NCI-H1930 (cell line): ENCODE measurements at places on chromosomes 16 and 17.

GRCh38 chr17:49519781-49520180, 24.7 kb downstream of the NGFR start:
- no peak for DNase-seq

DNA sequence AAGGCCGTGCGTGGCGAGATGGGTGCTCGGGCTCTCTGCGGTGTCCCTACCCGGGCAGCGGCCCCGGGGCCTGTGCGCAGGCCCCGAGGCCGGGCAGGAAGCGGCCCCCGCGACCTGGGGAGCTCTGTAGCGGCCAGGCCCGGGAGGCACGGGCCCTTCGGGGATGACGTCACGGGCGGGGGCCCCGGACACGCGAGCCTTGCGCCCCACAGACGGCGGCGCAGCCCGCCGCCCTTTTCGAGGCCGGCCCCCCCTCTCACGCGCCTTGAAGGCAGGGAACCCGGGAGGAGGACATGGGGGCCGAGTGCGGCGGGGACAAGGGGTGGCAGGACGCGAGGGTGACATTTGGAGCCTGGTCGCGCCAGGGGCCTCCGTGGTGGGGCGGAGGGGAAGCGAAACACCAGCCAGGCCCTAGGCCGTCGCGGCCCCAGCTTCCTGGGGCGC, 1.1 kb downstream of the RAI1 start:
- DNase-seq, result no peak

GRCh38 chr16:3830625-3831254, 49.8 kb downstream of the CREBBP start:
- DNase-seq, result no peak

DNA sequence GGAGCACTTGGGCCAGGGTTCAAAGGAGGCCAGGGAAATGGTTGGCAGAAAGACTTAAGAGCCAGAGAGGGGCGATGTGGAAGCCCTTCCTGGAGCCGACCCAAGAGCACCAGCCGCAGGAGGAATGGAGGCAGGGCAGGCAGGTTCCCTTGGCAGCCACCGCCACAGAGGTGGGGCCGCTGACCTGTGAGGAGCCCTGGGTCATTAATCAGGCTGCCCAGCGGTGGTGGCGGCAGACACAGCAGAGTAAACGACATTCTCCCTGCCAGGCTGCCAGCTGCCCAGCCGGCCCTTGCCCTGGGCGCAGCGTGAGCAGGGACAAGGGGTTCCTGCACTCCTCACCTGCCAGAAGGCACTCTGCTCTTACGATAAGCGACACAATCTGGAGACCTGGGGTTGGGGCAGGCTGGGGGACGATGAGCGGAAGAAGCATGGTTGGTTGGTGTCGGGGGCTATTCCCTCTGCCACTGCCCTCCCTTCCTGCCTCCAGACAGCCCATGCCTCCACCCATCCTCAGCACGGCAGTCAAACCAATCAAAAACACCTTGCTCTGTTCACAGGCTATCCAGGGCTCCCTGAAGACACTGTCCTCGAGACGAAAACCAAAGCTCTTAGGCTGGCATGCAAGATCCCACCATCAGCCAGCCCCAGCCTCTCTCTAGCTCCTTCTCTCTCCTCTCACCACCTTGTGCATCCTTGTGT, 40.9 kb downstream of the PLXDC1 start:
- no peak for DNase-seq

DNA sequence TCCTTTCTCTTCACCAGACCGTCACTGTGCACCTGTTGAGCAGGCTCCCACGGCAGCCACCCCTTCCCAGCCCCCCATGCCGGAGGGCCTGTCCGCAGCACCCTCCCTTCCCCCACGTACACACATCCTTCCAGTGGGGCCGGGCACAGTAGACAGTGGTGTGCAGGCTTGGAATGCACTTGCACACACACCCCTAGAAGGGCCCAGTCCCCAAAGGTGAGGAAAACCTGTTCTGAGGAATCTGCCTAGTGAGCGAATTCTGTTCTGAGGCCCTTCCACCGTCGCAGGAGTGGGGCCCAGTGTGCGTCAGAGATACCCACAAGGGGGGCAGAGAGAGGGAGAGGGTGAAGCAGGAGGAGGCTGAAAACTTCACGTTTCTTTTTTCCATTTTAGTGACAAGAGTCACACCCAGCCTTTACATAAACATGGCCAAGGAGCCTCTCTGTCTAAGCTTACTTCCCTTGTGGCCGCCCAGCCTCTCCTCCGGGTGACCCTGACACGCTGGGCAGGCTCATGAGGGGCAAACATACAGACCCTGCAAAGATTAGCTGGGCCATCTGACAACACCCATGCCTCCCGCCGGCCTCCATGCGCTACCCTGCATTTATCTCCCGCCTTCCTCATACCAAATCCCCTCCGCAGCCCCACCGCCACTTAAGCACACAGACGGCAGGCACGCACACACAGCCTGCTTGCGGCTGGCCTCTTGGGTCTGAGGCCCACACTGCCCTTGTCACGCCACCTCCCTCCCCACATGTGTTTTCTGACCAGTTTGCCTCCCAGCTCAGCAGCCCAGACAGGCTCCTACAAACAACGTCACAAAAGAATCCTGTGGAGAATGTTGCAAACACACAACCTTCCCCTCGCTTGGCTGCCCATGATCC, 1.8 kb downstream of the ZBTB4 start:
- no peak for DNase-seq

GRCh38 chr17:19418251-19418992, 7.4 kb downstream of the RNF112 start:
- no peak for DNase-seq

DNA sequence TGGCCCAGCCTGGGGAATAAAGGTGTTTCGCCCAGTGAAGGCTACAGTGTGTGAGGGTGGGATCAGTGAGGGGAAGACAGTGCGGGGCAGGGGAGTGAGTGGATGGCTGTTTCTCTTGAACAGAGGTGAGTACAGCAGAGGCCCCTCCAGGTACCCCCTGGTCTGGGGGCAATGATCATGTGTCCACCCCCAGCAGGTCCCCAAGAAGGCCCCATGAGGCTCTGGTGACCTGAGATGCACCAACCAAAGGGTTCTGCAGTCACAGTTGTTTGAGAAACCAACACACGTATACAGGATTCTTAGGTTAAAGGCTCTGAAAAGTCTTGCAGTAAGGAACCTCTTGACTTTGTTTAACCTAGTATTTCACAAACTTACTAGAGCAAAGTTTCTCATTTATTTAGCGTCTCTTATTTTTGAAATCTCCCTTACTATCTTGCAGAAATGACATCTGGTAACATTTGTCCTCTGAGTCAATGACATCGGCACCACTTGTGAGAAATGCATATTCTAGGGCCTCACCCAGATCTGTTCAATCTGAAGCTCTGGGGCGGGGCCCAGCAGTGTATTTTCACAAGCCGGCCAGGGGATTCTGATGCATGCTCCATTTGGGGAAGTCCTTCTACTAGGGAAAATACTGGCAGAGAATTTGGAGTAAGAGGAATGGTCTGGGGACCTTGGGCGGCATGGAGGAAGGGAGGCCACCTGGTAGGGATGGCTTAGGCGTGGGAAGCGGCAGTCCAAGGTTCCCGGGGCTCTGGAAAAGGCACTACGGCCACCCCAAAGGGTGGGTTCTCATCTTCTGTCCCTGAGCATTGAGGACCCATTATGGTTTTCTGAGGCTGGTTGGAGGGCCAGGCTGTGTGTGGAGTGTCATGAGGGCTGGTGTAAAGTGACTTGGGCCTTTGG, 217.3 kb downstream of the NTN1 start:
- no peak for DNase-seq

DNA sequence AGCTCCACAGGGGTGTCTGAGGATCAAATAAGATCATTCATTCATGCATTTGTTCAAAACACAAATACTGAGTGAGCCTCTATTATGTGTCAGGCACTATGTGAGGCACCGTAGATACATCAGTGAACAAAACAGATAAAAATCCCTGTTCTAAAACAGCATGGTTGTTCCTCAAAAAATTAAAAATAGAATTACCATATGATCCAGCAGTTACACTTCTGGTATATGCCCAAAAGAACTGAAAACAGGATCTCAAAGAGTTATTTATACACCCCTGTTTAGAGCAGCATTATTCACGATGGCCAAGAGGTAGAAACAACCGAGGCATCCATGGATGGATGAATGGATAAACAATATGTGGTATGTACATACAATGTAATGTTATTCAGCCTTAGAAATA, 15.4 kb downstream of the PIPOX start:
- DNase-seq, result no peak
